Activated CD4-positive, alpha-beta T cell treated with anti-CD3 and anti-CD28 coated beads, Interleukin-2, Interleukin-4, amounts not matched to agents 100 ng/mL and 50 ng/mL, durations not matched to agents 16 hours and 8 hours (primary cell): ENCODE measurements at places on chromosomes 3 and 15.

GRCh38 chr15:66900586-66901310 lies 164.7 kb upstream of the SMAD3 start:
- no peak for DNase-seq

DNA sequence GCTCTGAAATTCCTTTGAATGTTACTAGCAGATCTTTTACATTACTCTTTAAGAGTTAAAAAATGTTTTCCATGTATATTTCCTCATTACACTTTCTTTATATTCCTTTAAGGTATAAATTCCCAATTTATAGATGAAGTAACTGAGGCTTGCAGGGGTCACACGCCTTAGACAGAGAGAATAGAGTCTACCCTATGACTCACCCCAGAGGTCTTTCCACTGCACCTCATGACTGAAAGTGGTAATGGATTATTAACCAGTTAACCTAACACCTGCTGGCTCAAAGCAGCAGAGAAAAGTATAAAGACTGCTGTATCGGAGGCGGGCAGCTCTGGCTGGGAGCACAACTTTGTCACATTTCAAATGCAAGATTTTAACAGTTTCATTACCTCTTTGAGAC lies 37.7 kb downstream of the LDHAL6B start:
- no peak for DNase-seq

- DNase-seq = no peak
Measured at GRCh38 chr3:19473971-19474580, 325.8 kb downstream of the KCNH8 start.

GRCh38 chr3:22960105-22960984 lies 242.8 kb upstream of the UBE2E2 start:
- peak; percentile 2 for DNase-seq

DNA sequence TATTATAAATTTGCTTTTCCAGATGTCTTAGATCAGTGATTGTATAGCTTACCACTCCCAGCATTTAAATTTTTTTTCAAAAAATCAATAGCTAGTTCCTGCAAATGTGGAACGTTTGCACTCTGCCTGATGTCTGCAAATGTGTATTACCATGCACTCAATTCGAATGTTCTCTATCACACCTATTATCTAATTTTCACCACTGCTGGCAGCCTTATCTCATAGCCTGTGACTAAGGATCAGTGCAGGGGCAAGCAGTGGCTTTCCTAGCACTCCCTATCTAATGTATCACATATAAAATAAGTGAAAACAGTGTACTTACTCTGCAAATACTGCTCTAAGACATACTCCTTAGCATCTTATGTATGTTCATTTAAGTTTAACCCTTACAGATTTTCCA lies 196.3 kb upstream of the PLSCR5 start:
- DNase-seq = no peak

GRCh38 chr15:100988297-100988696 lies 69.1 kb downstream of the LRRK1 start:
- no peak for DNase-seq

DNA sequence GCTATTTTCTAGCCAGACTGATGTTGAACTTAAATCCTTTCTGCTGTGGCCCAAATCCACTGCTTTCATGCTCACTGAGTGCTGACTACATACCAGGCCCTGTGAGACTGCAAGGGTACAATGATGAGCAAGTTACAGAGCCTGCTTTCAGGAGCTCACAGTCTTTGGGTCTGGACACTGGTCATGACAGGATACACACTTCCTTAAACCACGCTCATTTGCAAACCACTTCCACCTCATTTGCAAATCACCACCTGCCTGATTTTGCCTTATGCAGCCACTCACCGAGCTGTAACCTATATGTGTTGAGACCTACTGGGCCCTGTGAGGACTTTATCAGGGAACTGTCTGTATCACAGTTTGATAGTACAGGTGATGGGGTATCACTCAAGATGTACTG lies 50.2 kb upstream of the LRRC58 start:
- no peak for DNase-seq

GRCh38 chr3:122313281-122313680 lies 11.8 kb upstream of the CSTA start:
- DNase-seq = no peak

DNA sequence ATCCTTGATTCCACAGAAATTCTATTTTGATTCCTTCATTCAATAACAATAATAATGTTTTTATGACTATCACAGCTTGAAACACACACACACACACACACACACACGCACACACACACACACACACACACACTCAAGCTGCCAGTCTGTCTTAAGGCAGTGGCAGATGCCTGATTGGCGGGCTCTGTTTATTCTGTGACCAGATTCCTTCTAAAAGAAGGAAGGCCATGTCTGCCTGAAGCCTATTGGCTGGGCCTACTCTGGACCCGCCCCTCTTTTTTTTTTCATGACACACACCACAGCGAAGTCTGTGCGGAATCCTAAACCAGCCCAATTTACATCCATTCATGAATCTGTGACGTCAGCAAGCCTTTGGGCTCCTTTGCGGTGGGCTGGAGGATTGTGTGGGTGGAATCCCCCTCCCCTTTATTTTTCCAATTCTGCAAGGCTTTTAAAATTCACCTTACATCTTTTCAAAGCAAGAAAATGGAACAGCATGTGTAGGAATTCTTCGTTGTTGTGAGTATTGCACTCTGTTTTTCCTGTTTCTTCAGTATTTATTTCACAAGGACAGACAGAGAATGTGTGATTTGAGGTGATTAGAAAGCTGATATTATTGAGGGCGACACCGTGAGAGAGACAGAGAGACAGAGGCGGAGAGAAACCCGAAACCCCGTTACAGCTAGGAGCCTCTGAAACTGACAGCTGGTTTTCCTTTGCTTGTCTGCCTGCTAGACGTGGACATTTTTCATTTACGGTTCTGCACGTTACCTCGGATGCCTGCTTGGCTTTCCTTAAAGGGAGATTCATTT lies at the start of gene MAP3K13:
Gene MAP3K13 (plus strand): TSS at position 287 of the 812 bp plus-strand sequence. CDS start 65,446 bp downstream, outside the sequence.
- peak; percentile 63 for DNase-seq

DNA sequence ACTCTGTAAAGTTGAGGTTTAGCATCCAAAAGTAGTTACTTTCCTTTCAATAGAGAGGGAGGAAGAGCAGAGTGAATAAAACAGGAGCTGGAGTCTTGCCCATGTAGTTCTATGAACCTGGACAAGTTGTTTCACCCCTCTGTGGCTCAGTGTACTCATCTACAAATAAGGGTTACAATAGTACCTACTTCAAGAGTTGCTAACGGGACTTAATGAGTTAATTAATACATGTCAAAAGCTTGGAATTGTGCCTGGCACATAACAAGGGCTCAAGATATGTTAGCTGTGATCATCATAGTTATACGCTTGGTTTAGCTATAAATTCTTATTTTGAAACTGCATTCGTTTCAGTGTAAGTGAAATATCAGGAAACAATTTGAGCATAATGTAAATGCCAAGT lies 388.5 kb upstream of the THBS1 start:
- no peak for DNase-seq
